Fibroblast of skin of abdomen (primary cell): ENCODE measurements at places on chromosomes 5 and 9.

- no peak for DNase-seq
These were observed 169.7 kb downstream of the ARHGAP26 start for GRCh38 chr5:142939884-142940283.

DNA sequence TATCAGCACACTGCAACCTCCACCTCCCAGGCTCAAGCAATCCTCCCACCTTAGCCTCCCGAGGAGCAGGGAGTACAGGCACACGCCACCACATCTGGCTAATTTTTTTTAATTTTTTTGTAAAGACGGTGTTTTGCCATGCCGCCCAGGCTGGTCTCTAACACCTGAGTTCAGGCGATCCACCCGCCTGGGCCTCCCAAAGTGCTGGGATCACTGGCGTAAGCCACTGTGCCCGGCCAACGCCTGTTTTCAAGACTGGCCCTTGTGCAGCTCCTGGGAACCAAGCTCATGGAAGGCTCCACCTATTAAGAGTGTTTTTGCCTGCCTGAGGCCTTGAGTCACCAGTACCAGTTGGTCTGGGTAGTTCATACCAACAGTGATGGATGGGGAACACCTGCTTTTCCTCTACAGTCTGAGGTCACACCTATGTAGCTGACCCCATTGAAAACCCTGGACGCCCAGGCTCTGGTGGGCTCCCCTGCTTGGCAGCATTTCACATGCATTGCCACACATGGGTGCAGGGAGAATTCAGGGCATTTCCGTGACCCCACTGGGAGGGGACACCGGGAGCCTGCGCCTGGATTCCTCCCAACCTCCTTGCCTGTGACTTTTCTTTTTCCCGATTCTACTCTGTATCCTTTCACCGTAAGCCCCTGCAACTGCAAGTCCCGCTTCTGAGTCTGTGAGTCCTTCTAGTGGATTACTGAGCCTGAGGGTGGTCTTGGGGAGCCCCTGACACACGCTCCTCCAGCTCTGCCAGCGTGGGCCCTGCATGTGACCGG lies 63.5 kb downstream of the ZNF354C start:
- DNase-seq: no peak

GRCh38 chr9:8188723-8189407 lies 389.3 kb upstream of the DMAC1 start:
- DNase-seq: peak; percentile 34

DNA sequence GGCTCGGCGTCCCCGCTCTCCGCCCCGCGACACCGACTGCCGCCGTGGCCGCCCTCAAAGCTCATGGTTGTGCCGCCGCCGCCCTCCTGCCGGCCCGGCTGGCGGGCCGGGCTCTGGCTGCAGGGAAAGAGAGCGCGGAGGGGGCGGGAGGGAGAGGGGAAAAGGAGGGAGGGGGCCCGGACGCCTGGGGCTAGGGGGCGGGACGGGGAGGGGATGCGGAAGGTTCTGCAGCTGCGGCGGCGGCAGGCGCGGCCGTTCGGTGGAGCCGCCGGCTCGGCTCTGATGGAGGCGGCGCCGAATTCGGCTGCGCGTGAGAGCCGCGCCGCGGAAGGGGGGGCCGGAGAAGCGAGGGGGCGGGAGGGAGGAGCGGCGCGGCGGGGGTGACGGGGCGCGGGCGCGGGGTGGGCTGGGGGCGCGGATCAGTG lies at the start of gene MARCHF11:
Gene MARCHF11 (minus strand): TSS at position 281 of the 425 bp plus-strand sequence. CDS start 216 bp downstream, at position 65.
- DNase-seq: no peak

DNA sequence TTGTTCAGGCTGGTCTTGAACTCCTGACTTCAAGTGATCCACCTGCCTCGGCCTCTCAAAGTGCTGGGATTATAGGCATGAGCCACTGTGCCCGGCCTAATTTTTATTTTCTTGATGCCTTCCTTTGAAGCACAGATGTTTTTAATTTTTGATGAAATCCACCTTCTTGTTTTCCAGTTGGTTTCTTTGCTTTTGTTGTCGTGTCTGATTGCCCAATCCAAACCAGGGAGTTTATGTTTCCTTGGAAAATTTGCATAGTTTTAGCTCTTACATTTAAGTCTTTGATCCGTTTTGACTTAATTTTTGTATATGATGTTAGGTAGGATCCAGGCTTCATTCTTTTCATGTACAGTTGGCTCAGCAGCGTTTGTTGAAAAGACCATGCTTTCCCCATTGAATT lies 15.2 kb downstream of the EHMT1 start:
- DNase-seq: no peak

DNA sequence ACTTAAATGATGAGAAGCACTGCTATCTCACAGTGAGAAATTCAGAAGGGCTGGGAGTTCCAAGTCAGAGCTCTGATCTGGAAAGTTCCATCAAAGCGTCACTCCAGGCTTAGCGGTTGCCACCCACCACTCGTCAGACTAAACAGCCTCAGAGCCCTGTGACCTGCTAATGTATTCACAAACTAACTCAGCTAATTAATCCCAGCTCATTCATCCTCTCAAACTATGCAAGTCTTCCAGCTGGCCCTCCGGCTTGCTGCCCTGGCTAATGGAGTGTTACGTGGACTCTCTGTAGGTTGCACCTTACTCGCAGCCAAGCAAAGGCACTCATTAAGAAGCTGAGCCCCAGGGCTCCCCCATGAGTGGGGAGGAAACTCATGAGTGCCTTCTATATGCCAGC lies 82.2 kb upstream of the GABRP start:
- DNase-seq: no peak

DNA sequence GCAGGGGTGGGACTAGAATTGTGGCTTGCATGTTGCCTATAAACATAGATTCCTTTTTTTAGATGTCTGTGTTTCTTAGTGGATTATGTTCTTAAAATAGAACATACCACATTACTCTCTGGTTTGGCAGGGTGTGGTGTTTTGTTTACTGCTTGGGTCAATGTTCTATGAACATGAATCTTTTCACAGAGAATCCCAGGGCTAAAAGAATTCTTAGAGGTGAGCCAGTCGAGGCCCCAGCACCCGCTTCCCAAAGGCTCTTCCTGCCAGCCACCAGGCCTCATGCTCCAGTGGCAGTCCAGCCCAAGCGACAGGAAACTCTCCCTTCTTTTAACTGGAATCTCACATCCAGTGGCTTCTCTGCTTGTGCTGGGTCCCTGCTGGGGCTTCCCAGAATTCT lies 126.6 kb downstream of the C9orf152 start:
- DNase-seq: peak; percentile 33

GRCh38 chr9:112371060-112371459 lies 8.8 kb upstream of the HSDL2 start:
- DNase-seq: no peak

GRCh38 chr5:135655468-135655815 lies 76.7 kb upstream of the CXCL14 start:
- DNase-seq: peak; percentile 15

DNA sequence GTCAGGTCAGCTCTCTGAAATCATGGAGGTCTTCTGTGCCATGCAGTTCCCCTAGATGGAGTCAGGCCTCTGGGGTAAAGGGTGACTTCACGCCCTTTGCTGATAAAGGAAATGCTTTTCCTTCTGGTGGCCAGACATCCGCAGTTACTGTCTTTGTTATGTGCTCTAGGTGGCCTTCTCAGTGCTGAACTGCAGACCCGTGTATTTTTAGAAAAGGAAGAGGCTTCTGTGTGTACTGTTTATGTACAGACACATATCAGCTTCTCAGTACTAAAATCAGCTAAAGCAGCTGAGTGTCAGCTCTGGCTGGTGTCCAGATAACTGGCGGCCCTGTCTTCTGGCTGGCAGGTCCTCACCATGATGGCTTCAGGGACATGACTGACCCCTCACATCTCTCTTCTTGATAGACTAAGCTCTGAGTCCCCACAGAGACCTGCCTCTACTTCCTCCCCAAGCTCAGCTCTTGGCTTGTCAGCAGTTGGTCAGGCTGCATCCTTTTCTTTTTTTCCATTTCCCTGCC lies 75.3 kb downstream of the ARHGAP26 start:
- no peak for DNase-seq

- DNase-seq: no peak
These were observed 24.2 kb downstream of the CLPTM1L start for GRCh38 chr5:1320436-1321344.
